ENCODE measurements at places on chromosomes 2 and 18. TPM values are rescaled to one million over a fixed set of nuclear protein-coding genes. Genes with fewer than 3 reads are reported as not detected.

GRCh38 chr2:19373352-19373751, 14.9 kb upstream of the OSR1 start:
- no peak for DNase-seq
- no peak overlapping the region for H3K27ac ChIP-seq
- H3K4me1 ChIP-seq: no peaks in the 10 kb centered on the region

DNA sequence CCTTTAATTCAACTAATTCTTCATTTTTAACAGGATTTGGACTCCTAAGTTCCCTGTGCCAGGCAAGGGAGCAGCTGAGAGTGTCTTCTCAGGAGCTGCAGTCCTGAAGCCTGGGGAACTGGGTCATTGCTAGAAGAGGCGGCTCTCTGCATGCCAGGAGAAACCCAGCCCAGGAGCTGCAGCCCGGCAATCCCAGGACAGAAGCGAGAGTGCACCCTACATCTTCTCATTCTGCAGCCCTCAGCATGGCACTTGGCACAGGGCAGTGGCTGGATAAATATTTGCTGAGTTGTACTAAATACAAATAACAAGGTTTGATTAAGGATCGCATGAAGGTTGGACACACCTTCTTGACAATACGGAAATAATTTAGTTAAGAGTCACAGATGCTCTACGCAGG, 244.9 kb upstream of the PXDN start:
- DNase-seq: no peak
- no peak overlapping the region for H3K4me3 ChIP-seq
- H3K27me3 ChIP-seq: no peaks in the 10 kb centered on the region
- H3K27ac ChIP-seq: no peak overlapping the region
- H3K4me1 ChIP-seq: no peaks in the 10 kb centered on the region

GRCh38 chr2:192025637-192026036, 169.1 kb downstream of the TMEFF2 start:
- H3K27me3 ChIP-seq: no peaks in the 10 kb centered on the region
- H3K36me3 ChIP-seq: no peaks in the 10 kb centered on the region
- no peak overlapping the region for H3K4me3 ChIP-seq
- no peak for DNase-seq
- peak overlapping the region; percentile 19 for H3K27ac ChIP-seq
- no peaks in the 10 kb centered on the region for H3K4me1 ChIP-seq

GRCh38 chr18:34821669-34822210, 111.6 kb downstream of the DTNA start:
- no peak for DNase-seq
- no peaks in the 10 kb centered on the region for H3K27me3 ChIP-seq
- H3K27ac ChIP-seq: no peak overlapping the region
- H3K36me3 ChIP-seq: peaks cover 10% of the 10 kb centered on the region
- peaks cover 13% of the 10 kb centered on the region for H3K4me1 ChIP-seq
- no peak overlapping the region for H3K4me3 ChIP-seq

DNA sequence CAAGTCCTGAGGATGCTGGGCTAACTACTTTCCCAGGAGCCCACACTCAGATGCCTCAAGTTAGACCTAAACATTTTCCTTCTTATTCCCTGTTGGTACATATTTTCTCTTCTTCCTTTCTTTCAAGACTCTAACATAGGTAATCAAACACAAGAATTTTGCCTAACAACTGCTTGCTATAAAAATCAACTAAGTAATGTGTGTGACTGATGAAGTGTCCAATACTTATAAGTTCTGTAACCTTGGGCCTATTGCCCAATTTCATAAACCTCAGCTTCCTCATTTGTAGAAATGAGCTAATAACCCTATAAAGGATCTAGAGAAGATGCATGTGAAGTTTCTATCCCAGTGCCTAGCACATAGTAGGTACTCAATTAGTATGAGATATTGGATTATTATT, 31.6 kb upstream of the PIK3C3 start:
- H3K4me3 ChIP-seq: no peak overlapping the region
- no peaks in the 10 kb centered on the region for H3K36me3 ChIP-seq
- DNase-seq: no peak
- no peak overlapping the region for H3K27ac ChIP-seq
- no peaks in the 10 kb centered on the region for H3K27me3 ChIP-seq
- H3K4me1 ChIP-seq: no peaks in the 10 kb centered on the region

- H3K27me3 ChIP-seq: no peaks in the 10 kb centered on the region
- H3K4me1 ChIP-seq: peaks cover 3% of the 10 kb centered on the region
- H3K27ac ChIP-seq: peak overlapping the region; percentile 71
- H3K4me3 ChIP-seq: peak overlapping the region; percentile 18
- H3K36me3 ChIP-seq: no peaks in the 10 kb centered on the region
These were observed 30.9 kb upstream of the COL5A2 start for GRCh38 chr2:189210250-189211087.

- peak overlapping the region; percentile 26 for H3K27ac ChIP-seq
- H3K27me3 ChIP-seq: no peaks in the 10 kb centered on the region
- DNase-seq: no peak
- H3K36me3 ChIP-seq: no peaks in the 10 kb centered on the region
- no peaks in the 10 kb centered on the region for H3K4me1 ChIP-seq
These were observed 173.8 kb downstream of the ICOS start for GRCh38 chr2:204110338-204110741.

- no peak overlapping the region for H3K27ac ChIP-seq
- no peaks in the 10 kb centered on the region for H3K27me3 ChIP-seq
- no peak for DNase-seq
- H3K4me3 ChIP-seq: no peak overlapping the region
- H3K36me3 ChIP-seq: no peaks in the 10 kb centered on the region
These were observed 20.1 kb upstream of the MREG start for GRCh38 chr2:216033403-216033802.

GRCh38 chr2:15617778-15618448, 26.2 kb downstream of the DDX1 start:
- H3K27ac ChIP-seq: no peak overlapping the region
- no peak overlapping the region for H3K4me3 ChIP-seq
- no peaks in the 10 kb centered on the region for H3K4me1 ChIP-seq
- DNase-seq: no peak

GRCh38 chr18:40094441-40094840, 1860.6 kb upstream of the PIK3C3 start:
- H3K27ac ChIP-seq: no peak overlapping the region
- DNase-seq: no peak
- H3K4me1 ChIP-seq: no peaks in the 10 kb centered on the region
- H3K4me3 ChIP-seq: no peak overlapping the region
- H3K27me3 ChIP-seq: no peaks in the 10 kb centered on the region
- H3K36me3 ChIP-seq: no peaks in the 10 kb centered on the region

DNA sequence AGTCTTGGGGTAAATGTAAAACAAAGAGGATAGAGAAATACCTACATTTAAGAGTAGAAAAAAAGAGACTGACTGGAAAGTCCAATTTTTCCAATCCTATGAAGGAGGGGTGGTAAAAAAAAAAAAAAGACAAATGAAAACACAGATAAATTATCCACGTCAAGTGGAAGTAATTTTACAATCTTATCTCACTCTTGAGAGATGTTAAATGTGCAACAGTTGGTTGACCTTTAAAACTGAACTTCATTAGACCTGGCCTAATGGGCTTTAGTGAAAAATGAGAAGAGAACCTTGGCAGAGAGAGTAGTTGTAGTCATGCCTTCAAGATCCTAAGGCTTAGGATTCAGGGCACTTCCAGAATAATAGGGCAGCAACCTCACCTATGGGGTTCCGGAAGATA, 20.4 kb downstream of the GALNT3 start:
- H3K36me3 ChIP-seq: no peaks in the 10 kb centered on the region
- no peak overlapping the region for H3K4me3 ChIP-seq
- no peaks in the 10 kb centered on the region for H3K4me1 ChIP-seq
- no peaks in the 10 kb centered on the region for H3K27me3 ChIP-seq

DNA sequence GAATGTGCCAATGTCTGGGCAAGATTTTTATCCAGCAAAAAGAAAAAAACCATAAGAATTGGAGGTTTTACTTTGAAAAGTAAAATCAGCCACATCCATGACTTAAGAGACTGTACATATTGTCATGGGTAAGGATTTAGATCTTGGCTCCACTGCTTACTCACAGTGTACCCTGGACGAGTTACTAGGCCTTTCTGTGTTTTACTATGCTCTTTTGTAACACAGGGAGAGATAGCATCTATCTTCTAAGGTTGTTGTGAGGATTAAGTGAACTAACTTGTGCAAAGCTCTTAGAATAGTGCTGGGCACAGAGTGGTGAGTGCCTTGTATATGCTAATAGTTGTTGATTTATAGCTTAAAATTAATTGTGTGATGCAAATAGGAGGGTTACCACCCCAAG, 255.9 kb downstream of the NEDD4L start:
- no peaks in the 10 kb centered on the region for H3K27me3 ChIP-seq
- H3K36me3 ChIP-seq: no peaks in the 10 kb centered on the region
- H3K4me3 ChIP-seq: no peak overlapping the region
- peak overlapping the region; percentile 82 for H3K27ac ChIP-seq

- H3K36me3 ChIP-seq: no peaks in the 10 kb centered on the region
- no peak overlapping the region for H3K27ac ChIP-seq
- no peak overlapping the region for H3K4me3 ChIP-seq
- H3K4me1 ChIP-seq: no peaks in the 10 kb centered on the region
- H3K27me3 ChIP-seq: no peaks in the 10 kb centered on the region
These were observed 1212.6 kb upstream of the NXPH2 start for GRCh38 chr2:139992711-139993345.

- H3K27ac ChIP-seq: no peak overlapping the region
- no peak for DNase-seq
- H3K4me3 ChIP-seq: no peak overlapping the region
- H3K4me1 ChIP-seq: no peaks in the 10 kb centered on the region
- no peaks in the 10 kb centered on the region for H3K36me3 ChIP-seq
- no peaks in the 10 kb centered on the region for H3K27me3 ChIP-seq
These were observed 464.1 kb upstream of the CRIM1 start for GRCh38 chr2:35891528-35891927.

- H3K27ac ChIP-seq: no peak overlapping the region
- no peak overlapping the region for H3K4me3 ChIP-seq
- H3K4me1 ChIP-seq: no peaks in the 10 kb centered on the region
- no peak for DNase-seq
- no peaks in the 10 kb centered on the region for H3K36me3 ChIP-seq
- H3K27me3 ChIP-seq: no peaks in the 10 kb centered on the region
These were observed 400.3 kb upstream of the SMIM21 start for GRCh38 chr18:75827751-75828287.

DNA sequence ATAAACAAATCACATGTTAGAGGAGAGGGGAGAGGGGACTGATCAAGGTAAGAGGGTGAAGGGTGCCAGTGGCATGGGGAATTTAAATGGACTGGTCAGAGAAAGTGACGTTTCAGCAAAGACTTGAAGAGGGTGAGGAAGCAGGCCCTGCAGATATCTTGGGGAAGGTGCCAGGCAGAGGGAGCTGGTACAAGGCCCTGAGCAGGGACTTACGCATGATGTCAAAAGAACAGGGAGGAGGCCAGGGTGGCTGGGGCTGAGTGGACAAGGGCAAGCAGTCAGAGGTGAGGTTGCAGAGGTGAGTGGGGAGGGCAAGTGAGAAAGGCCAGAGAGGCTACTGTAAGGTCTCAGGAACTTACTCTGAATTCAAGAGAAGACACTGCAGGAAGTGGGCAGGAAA, 53.3 kb upstream of the RMP24 start:
- no peak overlapping the region for H3K4me3 ChIP-seq
- H3K27me3 ChIP-seq: no peaks in the 10 kb centered on the region
- H3K36me3 ChIP-seq: no peaks in the 10 kb centered on the region

DNA sequence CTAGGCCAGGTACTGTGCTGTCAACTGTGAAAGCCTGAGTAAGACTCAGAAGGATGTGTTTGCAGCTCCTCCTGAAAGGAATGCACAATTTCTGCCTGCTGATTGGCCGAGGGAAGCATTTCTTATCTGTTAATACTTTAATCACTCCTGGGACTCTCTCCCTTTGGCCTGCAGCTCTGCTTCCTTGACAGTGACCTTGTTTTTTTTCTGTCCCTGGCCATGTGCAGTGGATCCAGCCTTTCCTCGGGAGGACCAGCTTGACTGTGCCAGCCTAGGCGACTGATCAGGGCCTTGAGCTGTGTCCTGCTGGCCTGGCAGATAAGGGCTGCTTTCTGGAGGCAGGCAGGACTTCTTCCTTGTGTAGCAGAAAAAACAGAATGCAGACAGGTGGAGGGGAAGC, 10.0 kb downstream of the RNF144A start:
- peak overlapping the region; percentile 72 for H3K27ac ChIP-seq
- H3K4me1 ChIP-seq: peaks cover 35% of the 10 kb centered on the region
- no peaks in the 10 kb centered on the region for H3K36me3 ChIP-seq
- H3K4me3 ChIP-seq: no peak overlapping the region
- no peaks in the 10 kb centered on the region for H3K27me3 ChIP-seq

- no peaks in the 10 kb centered on the region for H3K4me1 ChIP-seq
- DNase-seq: no peak
These were observed 7.0 kb upstream of the STK39 start for GRCh38 chr2:168254158-168254935.

DNA sequence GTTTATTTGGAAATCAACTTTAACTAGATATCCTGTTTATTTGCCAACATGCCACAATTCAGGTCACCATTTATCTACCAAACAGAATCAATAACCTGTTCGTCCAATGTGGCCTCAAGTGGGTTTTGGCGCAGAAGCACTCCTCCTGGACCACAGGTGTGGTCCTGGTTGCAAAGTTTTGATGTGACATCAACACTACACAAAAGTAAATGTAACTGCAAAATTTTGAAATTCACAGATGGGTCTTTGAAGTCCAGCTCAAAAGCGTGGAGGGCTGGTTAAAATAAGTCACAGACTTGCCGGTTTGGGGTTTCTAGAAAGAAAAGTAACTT, 474 bp upstream of the GCA start:
- H3K36me3 ChIP-seq: no peaks in the 10 kb centered on the region
- no peaks in the 10 kb centered on the region for H3K27me3 ChIP-seq
- no peaks in the 10 kb centered on the region for H3K4me1 ChIP-seq

DNA sequence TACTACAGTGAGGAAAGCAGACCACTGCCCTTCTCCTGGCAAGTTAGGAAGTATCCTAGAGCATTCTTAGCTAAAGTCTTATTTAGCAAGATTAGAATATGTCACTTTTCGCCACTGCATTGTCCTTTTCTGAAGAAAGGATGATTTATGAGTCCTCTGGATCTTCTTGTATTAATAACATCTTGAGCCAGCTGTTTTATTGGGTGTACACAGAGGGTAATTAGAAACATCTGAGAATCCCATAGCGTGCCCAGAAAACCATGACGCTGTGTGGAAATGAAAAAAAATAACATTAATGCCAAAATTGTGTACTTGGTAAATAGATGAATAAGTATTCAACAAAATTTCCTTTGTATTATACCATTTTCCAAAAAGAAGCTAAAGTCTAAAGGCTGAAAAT, 198.7 kb downstream of the LTBP1 start:
- peaks cover 31% of the 10 kb centered on the region for H3K4me1 ChIP-seq
- no peak for DNase-seq
- H3K27ac ChIP-seq: peak overlapping the region; percentile 53
- no peak overlapping the region for H3K4me3 ChIP-seq
- no peaks in the 10 kb centered on the region for H3K27me3 ChIP-seq

GRCh38 chr2:43399098-43399497, 172.7 kb upstream of the ZFP36L2 start:
- H3K27ac ChIP-seq: no peak overlapping the region
- no peak for DNase-seq
- H3K36me3 ChIP-seq: no peaks in the 10 kb centered on the region
- H3K4me3 ChIP-seq: no peak overlapping the region

Gene STK17B
- 11.5 TPM for total RNA-seq

Gene ALLC
- total RNA-seq: not detected

Gene IL1F10
- total RNA-seq: not detected

Gene WBP1
- 15.5 TPM for total RNA-seq

Gene G6PC2
- total RNA-seq: not detected

Gene FN1
- 39.7 TPM for total RNA-seq

Gene ASB18
- not detected for total RNA-seq

Gene SCN9A
- 1.1 TPM for total RNA-seq

Gene ZC3H8
- 5.7 TPM for total RNA-seq

Gene ABHD1
- 0.61 TPM for total RNA-seq

Gene ANKRD36
- total RNA-seq: 4.1 TPM

Gene BMP10
- total RNA-seq: not detected

Gene HNRNPA3
- total RNA-seq: 24.5 TPM

Gene CTNNA2
- total RNA-seq: not detected

Gene CYRIA
- total RNA-seq: 3.3 TPM

Gene CDH7
- total RNA-seq: not detected

Gene CNDP1
- not detected for total RNA-seq

Gene CYP26B1
- total RNA-seq: 4.8 TPM

Gene CNTNAP5
- total RNA-seq: not detected

All from gastrocnemius medialis (tissue), 4 donors.